NCI-H1105 (cell line): ENCODE measurements at places on chromosomes 4 and X.

- no peak for DNase-seq
Measured at GRCh38 chr4:187357821-187358220, 634.2 kb upstream of the FAT1 start.

DNA sequence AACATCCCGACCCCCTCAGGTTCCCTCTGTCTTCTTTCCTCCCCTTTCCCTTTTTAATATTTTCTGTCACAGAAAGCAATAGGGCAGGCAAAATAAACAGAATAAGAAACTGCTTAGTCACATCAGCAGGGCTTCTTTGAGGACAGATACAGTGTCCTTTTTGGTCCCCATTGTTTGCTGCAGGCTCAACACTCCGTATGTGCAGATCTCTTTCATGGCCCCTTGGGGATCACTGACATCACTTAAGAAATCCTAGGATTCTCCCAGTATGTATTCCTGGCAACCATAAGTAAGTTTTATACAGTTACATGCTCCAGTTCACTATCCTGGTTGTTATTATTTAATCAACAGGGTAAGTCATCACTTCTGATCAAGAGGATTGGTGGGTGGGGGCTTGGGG is 448.0 kb downstream of the NKX6-1 start:
- no peak for DNase-seq

DNA sequence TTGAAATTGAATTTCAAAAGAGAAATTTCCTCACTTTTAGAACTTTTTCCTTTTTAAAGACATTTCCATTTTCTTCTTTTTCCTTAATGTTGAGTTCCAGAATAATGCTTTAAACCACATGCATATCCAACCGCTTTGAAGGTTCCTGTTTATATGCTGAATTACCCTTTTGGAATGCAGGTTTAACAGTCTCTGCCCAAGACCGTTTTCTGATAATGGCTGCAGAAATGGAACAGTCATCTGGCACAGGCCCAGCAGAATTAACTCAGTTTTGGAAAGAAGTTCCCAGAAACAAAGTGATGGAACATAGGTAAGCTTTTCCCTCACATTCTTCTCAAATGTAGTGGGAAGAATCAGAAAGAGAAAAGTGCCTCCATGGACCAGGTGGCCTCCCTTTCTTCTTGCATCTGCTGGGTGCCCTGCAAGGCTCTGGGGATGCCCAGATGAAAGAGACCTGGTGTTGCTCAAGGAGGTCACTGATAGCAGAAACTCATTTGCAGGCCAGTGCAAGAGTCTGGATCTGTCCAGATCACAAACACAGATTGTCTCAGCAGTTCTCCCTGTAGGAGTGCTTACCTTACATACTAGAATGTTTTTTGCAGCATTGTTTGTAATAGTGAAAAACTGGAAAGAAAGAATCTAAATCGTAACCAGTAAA is 42.9 kb downstream of the MOSPD2 start:
- no peak for DNase-seq

DNA sequence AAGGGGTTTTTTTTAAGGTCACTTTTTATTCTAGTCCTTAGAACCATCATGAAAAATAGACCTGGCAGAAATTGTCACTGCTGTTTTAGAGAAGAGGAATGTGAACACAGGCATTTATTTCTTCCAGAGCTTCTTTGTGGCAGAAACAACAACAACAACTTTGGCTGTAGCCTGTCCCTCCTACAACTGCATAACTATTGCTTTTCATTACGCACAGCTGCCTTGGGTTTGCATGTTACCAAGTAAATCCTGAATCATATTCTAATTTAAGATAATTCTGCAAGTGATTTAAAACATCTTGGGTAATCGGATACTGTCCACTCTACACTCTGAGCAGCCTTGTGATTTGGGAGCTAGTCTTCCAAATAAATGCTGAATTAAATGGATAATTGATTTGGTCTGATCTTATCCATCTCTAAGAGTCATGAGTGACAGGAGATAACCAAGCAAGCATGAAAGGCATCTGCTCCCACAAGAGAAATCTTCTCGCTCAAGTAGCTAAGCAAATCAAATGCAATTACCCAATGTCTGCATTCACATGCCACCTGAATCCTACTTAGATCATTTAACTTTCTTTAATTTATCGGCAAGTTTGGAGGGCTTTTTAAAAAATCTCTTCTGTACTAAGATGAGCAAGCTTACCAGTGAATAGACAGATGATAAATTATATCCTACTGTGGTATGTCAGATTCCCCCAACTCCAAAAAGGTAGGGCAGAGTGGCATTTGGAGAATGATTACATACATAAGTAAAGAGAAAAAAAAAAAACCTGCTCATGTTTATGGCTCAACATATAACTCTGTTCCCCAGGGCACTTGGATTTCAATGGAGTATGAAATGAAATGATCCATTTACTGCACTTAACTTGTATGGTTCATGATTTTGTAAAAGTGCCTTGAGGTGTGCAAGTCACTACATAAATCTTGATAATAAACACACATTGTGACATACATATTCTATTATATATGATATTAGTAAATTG is 73.6 kb downstream of the EGF start:
- no peak for DNase-seq

DNA sequence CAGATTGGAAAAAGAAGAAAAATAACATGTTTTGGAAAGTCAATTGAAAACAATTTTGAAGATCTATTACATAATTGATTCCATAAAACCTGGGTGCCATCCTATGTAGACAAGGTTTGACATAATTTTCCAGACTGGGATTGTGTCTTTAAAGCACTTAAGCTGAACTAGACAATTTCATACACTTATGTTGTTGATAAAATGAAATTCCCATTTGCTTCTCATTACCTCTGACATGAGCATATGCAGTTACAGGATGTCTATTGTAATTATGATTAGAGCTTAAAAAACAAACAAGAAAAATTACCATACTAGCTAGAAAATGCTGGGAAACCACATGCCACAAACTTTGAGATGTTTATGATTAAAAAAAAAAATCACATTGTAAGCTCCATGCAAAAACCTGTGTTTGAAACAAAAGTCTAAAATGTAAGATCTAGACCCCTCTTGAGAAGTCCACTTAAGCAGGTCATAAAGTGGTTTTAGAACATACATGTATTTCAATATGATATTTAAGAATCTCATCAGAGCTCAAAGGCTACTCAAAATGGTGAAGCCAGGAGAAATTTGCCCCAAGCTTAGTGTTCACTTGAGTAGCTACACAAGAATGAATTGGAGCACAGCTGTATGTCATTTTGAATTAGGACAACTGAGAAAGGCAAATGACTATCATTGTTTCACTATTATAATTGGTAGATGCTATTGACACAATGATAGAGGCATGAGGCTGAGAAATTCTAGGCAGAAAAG is 181.1 kb upstream of the PABPC4L start:
- no peak for DNase-seq

GRCh38 chr4:157980158-157980557 is 192.7 kb downstream of the GASK1B start:
- DNase-seq, result no peak
